ENCODE measurements at places on chromosomes 7 and 10.

DNA sequence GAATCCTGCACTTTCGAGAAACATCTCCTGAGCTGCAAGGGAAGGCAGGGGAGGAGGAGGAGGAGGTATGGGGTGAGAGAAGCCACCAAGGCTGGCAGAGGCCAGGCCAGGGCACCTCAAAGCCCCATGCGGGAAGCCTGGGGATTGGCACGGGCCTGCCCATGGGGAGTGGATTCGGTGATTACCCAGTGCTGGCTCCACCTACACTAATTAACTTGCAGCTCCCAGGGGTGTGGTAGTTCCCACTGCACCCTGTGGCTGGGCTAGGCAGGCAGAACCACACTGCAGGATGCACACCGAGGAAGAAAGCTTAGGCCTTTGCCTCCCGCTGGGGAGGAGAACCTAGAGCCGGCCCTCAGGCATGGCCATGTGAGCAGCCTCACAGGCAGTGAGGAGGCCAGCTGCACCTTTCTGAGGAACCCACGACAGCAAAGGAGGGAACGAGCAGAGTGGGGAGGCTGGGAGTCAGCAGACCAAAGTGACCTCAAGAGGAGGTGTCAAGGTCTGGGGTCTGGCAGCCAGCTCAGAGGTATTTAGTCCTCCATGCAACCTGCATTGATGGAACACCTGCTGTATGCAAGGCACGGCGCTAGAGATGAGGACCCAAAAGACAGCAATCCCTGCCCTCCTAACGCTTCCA, 27.2 kb downstream of the GRID1 start:
- DNase-seq: no peak

DNA sequence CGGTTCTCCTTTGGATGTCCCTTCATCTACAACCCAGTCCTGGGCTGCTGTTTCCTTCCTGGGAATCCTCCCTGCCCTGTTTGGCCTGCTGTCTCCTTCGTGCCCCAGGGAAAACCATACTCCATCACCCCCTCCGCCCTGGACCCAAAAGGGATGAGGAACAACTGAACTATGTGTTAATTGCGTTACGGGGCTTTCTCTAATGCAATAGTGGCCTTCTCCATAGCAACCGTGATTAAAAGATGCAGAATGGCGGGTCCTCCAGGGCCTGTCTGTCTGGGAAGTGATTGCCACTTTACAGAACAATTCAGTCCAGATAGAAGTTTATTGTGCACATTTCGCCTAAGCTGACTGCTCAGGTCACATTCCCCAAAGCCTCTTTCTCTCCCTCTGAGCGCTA, 112.0 kb upstream of the FGFR2 start:
- DNase-seq: no peak

- no peak for DNase-seq
These were observed 3.0 kb upstream of the WNT2 start for GRCh38 chr7:117325836-117326235.

DNA sequence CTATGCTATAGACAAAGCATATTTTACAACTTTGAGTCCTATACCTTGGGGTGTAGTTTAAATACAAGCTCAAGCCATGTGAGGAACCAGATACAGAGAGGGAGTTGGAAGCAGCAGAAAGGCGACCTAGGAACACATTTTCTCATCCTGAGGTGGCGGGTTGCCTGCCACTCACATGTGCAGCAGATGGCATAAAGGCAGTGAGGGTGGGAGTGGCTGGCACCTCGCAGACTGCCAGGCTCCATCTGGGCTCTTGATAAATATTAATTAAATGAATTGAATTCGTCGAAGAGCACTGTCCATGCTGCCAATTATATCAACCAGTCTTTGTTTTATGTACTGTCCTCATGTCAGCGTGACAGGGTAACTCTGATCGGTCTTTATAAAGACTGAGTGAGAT, 79.0 kb upstream of the SEMA3C start:
- no peak for DNase-seq

DNA sequence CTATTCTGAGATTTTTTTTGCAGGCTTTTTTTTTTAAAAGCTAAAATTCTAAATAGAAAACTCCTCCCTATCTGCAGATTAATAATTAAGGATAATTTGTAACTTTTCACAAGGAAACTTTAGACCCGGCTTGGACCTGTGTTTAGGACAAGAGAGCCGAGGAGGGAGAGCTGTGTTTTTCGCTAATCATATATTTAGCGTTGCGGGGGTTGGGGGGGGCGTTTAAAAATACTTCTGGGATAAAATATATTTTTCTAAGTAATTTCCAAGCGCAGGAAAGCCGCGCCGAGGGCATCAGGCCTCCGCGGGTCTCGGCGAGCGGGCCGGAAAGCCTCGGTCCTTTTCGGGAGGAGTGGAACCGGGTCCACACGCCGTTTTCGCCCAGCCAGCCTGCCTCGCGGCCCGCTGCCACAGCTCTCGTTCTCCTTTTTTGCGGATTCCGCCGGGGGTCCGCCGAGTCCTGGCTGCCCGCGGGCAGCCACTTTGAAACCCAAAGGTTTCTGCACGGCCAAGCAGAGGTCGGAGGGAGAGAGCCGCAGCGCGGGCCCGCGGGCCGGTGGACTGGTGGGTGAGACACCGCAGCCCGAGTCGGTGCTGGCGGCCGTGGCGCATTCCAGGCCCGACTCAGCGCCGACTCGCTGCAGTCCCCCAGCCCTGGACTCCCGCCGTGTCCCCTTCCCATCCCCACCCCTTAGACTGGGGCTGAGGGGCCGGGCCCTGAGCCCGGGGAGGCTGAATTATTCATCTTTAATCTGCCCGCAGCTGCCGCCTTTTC, 2.3 kb downstream of the PAX2 start:
- no peak for DNase-seq

DNA sequence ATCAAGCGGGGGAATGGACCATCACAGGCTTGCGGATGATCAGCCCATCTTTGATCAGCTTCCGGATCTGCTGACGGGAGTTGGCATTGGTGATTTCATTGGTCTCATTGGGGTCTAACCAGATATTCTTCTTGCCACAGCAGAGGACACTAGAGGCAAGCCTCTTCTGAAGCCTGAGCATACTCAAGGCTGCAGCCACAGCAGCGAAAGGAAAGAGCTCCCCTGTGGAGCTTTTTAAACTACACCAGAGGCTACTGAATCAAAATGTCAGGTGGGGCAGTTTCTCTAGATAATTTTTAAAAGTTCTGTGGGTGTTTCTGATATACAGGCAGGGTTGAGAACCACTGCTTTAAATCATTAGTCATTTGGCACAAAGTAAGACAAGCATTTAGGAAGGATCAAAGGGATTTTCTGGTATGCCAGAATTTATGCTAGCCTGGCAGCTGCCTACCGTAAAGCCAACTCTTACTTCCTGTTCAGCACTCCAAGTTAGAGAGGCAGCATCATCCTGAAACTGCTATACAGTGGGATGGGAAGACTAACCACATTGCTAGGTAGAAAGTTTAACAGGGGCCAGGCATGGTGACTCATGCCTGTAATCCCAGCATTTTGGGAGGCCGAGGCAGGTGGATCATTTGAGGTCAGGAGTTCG, 7.0 kb downstream of the NAPEPLD start:
- no peak for DNase-seq

- DNase-seq: no peak
These were observed 171.1 kb upstream of the PHF14 start for GRCh38 chr7:10802526-10802925.

GRCh38 chr10:59068581-59069191, 107.8 kb upstream of the PHYHIPL start:
- no peak for DNase-seq

DNA sequence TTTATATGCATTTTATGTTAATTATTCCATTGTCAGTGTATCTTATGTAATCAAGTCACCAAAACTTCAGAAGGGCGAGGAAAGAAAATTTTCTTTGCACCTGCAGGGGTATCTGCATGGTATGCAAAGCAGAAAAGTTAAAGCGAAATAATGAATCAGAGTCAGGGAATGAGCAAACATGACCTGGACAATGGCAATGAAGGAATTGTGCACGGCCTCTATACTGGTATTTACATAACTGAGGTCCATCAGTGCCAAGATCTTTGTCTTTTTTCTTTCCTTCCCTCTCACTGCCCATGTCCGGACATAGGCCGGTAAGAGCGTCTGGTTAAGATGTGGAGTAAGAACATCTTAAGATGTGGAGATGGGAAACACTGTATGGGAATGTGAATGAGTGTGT, 14.4 kb upstream of the AKR1C3 start:
- DNase-seq: no peak

GRCh38 chr10:131453721-131454634, 142.5 kb upstream of the TCERG1L start:
- DNase-seq: no peak

- DNase-seq: no peak
These were observed 36.7 kb downstream of the ZNF138 start for GRCh38 chr7:64830926-64831325.

- DNase-seq: no peak
These were observed 22.8 kb downstream of the CYP17A1 start for GRCh38 chr10:102814453-102814871.

- DNase-seq: no peak
These were observed 2.3 kb downstream of the DDIT4 start for GRCh38 chr10:72276013-72276387.

DNA sequence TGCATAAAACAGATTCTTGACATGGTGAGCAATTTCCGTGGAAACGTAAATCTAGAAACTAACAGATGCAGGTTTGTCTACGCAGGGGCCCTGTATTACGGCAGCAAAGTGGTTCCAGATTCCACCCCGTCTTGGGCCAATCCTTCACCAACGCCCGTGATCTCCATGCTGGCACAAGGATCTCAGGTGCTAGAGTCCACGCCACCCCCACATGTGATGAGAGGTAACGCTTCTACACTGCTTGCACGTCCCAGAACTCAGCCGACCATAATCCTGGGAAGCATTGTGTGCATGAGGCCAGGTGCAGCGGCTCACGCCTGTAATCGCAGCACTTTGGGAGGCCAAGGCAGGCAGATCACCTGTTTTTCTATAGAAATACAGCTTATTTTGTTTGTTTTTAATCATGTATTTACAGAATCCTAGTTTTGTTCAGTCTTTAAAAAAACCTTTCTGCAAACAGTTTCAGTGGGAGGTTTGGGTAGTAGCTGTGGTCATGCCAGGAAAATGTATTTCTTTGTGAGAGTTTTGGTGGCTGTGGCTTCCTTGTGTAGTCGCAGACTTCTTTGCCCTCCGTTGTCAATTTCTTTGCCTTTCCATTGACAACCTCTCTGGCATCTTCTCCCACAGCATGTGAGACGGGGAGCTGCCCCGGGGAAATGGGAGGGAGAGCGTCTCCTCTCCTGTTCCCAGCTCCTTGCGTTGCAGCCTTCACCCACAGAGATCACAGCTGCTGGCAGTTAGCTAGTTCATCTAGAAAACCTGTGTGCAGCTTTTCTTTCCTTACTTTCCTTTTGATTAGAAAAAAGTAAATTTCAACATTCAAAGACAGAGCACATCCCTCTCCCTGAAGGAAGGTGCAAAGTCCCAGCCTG, 35.7 kb downstream of the ITIH2 start:
- DNase-seq: no peak

DNA sequence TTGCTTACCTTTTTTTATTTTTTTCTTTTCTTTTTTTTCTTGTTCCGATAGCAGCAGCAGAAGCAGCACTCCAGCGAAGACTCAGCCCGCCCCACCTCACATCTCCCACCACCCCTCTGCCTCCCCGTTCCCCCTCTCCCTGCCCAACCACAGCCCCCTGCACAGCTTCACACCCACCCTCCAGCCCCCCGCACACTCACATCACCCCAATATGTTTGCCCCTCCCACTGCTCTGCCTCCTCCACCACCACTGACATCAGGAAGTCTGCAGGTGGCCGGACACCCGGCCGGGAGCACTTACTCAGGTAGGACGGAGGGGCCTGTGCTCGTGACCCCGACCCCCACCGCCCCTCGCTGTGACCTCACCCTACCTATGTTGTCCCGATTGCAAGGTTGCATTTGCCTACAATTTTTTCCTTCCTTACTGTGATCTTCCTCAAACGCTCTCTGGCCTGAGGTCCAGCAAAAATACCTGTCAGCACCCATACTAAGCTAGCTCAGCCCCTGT, 367.2 kb upstream of the GALNT17 start:
- DNase-seq: no peak
